ENCODE measurements at places on chromosomes 2 and 18.
A peak's percentile ranks its signal among the peaks of the same experiment; 100 is the strongest.

DNA sequence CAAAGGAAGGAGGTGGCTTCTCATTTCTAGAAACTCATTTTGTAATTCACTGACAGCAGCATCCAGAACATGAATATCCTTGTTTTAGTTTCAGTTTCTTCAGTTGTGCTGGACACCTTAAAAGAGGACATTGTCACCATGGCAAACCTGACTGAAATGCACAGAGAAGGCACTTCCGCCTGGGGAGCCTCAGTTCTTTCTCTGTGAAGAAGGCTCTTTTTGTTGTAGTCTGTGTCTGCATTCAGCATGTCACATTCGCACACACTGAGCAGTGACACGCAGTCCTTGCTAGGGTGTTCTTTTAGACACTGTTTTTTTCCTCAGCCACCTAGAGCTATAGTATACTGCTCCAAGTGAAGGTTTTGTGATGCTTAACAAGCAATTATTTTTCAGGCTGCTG, 9.5 kb upstream of the RPRM start:
- no peak for DNase-seq

DNA sequence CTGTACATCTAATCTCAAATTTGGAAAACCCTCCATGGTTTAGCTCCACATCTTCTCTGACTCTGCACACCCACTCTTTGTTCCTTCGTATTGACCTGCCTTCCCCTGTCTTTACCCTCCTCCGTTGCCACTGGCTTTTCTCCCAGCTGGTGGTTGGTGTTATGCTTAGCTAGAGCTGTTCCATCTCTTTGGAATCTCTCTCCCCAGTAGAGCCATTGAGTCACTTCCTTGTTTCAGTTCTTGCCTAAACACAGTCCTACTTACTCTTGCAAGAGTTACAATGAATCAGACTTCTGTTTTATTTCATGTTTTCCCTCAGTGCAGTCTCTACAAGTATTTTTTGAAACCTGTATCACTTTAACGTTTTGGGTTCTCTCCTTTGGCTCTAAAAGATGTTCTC, 263.9 kb downstream of the LTBP1 start:
- no peak for DNase-seq

DNA sequence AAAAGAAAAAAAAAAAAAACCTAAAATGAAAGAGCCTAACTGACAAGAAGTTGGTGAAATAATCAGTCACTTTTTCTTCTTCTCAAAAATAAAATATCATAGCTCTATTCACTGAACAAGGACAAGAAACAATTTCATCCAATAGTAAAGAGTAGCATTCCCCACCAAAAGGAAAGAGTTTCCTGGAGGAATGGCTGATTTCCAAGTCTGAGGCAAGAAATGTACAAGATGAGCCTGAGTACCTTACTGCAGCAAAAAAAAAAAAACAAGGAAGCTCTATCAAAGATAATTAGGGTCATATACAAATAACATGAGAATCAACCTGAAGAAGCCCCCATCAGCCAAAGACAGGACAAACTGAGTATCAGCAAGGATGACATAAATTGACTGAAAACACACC, 11.5 kb downstream of the ROCK1 start:
- no peak for DNase-seq

GRCh38 chr2:10678225-10678624, 11.6 kb downstream of the NOL10 start:
- DNase-seq: no peak

- no peak for DNase-seq
These were observed 176.7 kb downstream of the MTX2 start for GRCh38 chr2:176445956-176446355.

GRCh38 chr2:109736177-109736827, 57.8 kb upstream of the RGPD5 start:
- no peak for DNase-seq

DNA sequence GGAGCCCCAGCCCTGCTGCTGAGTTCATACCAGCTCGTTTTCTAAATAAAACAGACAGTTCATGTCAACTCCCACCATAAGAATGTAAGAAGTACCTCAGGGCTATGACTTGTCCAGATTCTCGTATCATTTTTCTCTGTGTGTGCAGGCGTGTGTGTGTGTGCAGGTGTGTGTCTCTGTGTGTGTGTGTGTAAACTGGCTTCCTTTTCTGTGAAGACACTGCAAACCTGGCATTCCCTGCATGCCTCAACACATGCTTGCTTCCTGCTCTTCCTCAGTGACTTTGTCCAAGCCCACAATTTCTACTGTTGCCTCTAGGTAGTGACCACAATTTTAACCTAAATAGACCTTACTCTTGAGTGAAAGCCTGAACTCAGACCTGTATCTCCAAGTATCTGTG, 879.0 kb downstream of the SLC4A3 start:
- no peak for DNase-seq

- peak; percentile 32 for DNase-seq
These were observed 1.4 kb downstream of the UBE2F start for GRCh38 chr2:237968048-237968862.

DNA sequence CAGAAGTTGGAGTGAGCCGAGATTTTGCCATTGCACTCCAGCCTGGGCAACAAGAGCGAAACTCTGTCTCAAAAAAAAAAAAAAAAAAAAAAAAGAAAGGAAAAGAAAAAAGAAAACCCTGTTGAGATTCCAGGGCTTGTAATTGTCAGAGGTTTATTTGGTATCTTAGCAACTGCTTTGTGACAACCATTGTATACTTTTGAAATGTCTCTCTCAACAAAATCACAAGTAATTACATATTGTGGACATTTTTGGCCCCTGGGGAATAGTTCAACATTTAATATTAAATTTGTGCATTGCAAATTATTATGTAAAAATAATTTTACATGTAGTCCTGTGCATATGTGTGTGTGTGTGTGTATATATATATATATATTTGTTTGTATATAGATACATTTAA, 270.8 kb downstream of the GALNT13 start:
- no peak for DNase-seq

GRCh38 chr2:101193033-101193626, 41.9 kb upstream of the TBC1D8 start:
- no peak for DNase-seq

- no peak for DNase-seq
These were observed 24.9 kb downstream of the FHL2 start for GRCh38 chr2:105373895-105374401.

GRCh38 chr18:12279781-12280531, 25.8 kb downstream of the CIDEA start:
- no peak for DNase-seq

GRCh38 chr2:3102922-3103569, 274.6 kb downstream of the EIPR1 start:
- no peak for DNase-seq

DNA sequence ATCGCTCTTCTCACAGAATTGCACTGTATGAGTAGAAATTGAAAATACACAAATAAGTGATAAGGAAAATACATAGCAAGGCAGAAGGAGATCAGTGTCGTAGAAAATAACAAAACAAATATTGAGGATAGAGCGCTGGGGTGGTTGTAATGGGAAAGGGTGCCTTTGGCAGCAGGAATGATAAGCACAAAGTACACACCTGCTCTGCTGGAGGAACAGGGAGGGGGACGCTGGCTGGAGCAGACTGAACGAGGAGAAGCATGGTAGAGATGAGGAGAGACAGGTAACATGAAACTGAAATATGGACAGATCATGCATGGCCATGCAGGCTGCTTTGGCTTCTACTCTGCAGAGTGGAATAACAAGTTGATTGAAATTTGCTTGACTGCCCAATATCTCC, 181.2 kb upstream of the FSHR start:
- no peak for DNase-seq

DNA sequence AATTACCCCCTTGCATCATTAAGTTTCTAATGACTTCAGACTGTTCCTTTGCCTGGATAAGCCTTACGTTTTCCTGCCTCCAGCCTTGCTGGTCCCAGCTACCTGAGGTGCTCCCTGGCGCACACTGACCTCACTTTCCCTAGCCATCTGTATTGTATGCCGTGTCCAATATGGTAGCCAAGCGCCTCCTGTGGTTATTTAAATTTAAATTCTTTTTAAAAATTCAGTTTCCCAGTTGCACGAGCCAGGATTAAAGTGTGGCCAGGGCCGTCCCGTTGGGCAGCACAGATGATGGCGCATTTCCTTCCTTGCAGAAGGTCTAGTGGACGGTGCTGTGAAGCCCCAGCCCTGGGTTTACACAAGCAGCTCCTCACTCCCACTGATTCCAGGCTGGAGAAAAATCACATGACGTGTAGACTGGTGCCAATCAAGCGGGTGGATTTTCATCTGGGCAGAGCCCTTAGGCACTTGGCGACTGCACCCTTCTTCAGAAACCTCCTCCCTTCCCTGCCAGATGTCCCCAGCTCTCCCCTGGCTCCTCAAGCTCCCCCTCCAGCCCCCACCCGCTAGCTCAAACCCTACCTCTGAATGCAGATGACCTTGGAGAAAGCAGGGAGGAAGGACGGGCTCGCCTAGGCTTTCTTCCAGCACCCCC, 33.9 kb downstream of the ACKR3 start:
- DNase-seq: no peak

DNA sequence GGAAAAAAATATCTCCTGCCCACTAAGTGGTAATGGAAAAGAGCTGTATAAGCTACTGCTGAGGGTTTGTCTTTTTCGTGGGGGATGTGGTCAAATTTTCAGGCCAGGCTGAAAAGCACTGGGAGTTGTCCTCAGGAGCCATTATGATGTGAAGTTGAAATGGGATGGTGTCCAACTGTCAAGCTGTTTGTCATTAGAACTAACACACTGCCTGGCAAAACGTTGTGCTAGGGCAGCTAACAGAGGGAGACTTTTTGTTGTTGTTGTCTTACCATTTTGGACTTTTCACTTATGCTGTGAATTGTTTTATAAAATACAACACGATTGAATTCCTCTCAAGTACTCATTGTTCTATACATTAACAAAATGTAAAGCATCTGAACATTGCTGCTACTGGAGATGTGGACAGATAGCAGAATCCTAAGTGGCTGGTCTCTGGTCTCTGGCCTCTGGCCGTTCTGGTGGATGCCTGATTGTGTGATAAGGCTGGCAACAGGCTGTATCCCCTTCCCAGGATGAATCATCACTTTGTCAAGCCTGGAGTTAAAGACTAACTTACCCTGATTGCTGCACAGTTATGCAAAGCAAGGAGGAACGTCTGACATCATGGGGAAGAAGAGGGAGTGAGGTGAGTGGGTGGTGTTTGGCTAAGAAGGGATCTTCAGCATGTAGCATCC, 2.3 kb downstream of the MYO1B start:
- DNase-seq: no peak

DNA sequence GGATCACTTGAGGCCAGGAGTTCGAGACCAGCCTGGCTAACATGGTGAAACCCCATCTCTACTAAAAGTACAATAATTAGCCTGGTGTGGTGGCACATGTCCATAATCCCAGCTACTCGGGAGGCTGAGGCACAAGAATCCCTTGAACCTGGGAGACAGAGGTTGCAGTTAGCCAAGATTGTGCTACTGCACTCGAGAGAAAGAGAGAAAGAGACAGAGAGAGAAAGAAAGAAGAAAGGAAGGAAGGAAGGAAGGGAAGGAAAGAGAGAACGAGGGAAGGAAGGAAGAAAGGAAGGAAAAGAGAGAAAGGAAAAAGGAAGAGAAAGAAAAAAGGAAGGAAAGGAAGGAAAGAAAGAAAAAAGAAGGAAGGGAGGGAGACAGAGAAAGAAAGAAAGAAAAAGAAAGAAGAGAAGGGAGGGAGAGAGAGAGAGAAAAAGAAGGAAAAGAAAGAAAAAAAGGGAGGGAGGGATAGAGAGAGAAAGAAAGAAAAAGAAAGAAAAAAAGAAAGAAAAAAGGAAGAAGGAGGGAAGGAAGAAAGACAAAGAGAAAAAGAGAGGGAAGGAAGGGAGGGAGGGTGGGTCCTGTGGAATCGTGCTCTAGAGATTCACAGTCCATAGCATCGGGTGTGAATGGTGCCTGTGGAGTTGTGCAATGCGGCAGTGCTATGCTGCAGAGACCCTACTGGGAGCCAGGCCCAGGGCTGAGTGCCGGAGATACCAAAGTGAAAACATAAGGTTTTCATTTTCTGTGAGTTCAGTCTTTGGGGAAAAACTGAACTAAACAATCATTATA, 4.6 kb upstream of the SDC1 start:
- DNase-seq: no peak

DNA sequence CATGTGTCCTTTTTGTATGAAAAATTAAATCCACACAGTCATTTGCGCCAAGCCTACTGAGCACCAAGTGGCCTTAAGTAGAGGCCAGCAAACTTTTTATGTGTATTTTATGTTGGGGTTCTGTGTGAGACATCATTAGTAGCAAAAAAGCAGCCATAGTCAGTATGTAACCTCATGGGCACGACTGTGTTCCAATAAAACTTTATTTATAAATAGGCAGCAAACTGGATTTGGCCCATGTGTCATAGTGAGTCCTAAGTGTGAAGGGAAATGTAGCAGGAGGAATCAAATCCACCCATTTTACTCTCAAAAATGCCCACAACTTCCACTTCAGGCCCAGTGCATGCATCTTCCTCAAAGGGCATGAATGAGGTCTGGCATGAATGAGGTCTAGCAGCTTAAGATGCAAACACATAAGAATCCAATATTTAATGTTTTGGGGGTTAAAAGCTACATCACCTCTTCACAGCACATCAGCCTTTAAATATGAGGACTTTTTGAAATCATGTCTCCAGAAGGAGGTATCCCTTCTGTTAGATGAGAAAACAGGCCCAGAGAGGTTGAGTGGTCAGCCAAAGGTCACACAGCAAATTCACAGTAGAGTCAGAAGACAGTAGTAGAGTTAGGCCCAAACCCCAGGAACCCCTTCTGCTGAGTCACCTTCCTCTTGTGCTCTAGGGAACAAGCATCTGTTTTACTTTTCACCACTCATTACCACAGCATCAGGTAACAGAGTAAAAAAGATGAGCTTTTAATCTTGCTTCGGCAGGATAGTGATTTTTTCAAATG, 45.6 kb downstream of the MREG start:
- no peak for DNase-seq
